ENCODE measurements at places on chromosomes 12 and 14.
A peak's percentile ranks its signal among the peaks of the same experiment; 100 is the strongest.

DNA sequence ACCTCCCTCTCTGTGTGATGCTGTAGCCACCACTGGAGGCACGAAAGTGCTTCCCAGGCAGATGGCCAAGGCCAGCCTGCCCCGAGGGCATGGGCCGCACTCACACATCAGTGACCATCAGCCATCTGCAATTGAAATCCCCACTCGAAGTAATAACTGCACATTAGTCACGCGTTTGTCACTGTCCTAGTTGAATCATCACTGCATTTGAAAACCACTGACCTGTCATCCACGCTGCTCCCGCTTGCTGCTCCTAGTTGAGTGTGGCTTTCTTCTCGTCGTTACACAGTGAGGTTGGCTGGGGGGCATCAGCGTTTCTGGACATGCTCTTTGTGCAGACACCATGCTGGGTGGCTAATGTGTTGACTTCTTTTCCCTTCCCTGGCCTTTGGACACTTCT lies 176.1 kb downstream of the ADGRD1 start:
- peak; percentile 28 for DNase-seq

DNA sequence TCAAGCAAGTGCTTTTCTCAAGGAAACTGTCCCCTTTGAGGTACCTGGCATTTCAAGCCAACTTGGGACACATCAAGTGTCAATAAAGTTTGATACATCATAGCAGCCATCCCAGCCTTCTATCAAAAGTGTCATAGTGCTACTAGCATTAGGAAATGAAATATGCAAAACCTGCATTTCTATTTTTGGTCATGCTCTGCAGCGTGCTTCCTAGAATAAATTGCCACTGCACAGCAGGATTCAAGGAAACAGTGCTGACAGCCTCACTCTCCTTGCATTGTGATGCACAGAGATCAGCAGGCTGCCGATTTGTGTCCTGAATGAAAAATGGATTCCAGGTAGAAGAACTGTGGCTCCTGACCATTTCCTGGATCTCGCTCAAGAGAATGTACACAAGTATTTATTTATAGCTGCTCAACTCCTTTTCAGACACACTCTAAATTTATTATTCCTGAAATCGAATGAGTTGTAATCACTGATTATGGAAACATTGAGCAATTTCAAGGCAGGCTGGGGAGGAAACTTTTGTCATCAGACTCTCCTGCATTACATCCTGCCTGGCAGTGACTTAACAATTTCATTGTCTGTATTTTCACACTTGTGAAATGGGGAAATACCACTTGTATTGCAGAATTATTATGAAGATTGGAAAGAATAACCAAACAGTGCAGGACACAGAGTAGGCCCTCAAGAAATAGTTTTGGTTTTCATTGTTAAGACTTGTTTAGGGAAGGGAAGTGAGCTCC lies 120.9 kb downstream of the SLC38A6 start:
- DNase-seq, result peak; percentile 18

- DNase-seq, result no peak
Observed at GRCh38 chr14:66643344-66643743, 135.4 kb downstream of the GPHN start.

DNA sequence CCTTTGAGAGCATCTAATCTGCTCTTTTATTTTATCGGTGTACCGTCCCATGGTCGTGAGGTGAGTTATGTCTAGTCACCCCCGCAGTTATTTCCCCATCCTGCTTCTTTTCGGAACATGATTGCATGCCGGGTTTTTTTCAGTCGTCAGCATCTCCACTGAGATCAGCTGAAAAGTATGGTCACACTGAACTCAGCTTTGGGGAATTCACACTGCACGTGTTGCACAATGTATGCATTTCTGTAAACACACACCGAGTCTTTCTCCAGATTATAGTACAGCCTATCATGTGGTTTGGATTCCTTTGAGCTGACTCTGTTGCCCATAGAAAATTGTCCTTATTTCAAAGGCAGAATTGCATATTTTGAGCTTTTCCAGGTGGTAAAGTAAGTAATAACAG lies 24.6 kb downstream of the PLXNC1 start:
- no peak for DNase-seq

GRCh38 chr12:117936722-117937484 lies 31.9 kb downstream of the KSR2 start:
- DNase-seq, result no peak

- DNase-seq, result no peak
Observed at GRCh38 chr14:94517641-94518257, 8.5 kb upstream of the SERPINA12 start.

DNA sequence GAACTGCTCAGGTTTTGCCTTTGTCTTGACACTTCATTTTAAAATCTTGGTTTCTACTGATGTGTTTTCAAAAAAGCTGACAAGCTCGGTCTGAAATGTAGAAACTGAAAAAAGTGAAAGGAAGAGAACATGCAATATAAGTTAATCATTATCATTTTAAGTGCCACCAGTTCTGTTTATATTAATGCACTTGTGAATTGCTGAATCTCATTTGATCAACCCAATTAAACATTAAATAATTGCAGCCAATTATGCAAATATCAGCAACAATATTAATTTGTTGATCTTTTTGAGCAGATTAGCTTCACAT lies 133.8 kb downstream of the BCAT1 start:
- no peak for DNase-seq

GRCh38 chr12:71329956-71330355 lies 109.6 kb upstream of the LGR5 start:
- DNase-seq, result no peak

DNA sequence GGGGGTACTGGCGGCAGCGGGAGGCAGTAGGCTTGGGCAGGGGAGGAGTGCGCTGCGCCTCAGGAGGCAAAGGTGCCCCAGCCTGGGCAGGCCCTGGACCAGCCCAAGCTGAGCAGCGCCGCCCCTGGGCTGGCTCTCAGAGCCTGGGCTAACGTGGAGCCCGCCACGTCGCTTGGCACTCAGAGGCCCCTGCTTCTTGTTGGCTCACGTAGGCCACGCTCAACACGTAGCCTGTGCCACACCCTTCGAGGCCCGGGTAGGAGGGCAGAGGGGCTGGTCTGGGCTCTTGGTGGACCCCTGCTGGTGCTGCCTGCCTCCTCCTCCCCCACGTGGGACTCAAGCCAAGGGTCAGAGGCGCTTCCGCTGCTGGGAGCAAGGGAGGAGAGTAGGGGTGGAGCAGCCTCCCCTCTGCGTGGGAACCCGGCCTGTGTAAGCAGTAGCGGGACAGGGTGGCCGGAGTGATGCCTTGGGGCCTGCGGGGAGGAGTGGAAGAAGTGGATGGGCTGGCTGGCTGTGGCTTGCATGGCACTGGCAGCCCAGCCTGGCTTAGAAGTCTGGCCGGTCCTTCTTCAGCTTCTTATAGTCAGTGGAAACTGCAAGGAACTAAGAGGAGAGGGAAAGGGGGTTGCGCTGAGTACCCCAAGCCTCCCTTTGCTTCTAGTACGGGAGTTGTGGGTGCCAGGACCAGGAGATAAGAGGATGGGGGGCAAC lies 5.7 kb downstream of the SHMT2 start:
- peak; percentile 43 for DNase-seq

DNA sequence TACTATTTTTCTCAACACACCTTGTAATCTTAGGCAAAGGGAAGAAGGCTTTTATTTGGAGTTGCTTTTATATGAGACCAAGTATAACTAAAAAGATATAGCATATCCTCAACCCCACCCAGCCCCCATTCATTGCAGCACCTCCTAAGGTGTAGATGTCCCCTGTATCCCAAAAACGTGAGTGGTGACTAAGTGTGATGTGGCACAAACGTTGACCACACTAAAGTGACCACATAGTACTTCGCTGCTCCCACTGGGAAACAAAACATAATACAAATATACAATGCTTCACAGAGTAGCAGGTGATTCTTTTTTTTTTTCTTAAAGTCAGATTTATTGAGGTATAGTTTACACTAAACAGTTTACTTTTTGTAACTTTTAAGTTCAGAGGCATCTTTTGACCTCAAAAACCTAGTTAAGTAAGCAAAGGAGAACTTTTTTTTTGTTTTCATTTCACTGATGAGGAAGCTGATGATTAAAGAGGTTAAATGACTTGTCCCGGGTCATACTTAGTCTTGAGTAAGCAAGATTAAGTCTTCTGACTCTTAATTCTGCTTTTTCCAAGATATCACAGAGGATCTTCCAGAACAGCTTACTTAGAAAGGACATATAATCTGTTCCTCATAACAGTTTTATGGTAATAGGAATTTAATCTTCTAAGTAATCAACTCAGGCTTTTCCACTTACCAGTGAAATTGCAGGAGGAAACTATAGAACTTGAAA lies 245.2 kb upstream of the PLEKHG7 start:
- DNase-seq, result no peak

GRCh38 chr12:90163975-90164374 lies 455.3 kb upstream of the ATP2B1 start:
- DNase-seq, result no peak

GRCh38 chr14:90544971-90545370 lies 148.1 kb downstream of the CALM1 start:
- DNase-seq, result peak; percentile 42

- no peak for DNase-seq
Observed at GRCh38 chr12:81958406-81958805, 199.3 kb upstream of the PPFIA2 start.

- DNase-seq, result no peak
Observed at GRCh38 chr14:100278702-100279101, 27.5 kb downstream of the SLC25A29 start.
